ENCODE measurements at places on chromosomes 16 and 17.

DNA sequence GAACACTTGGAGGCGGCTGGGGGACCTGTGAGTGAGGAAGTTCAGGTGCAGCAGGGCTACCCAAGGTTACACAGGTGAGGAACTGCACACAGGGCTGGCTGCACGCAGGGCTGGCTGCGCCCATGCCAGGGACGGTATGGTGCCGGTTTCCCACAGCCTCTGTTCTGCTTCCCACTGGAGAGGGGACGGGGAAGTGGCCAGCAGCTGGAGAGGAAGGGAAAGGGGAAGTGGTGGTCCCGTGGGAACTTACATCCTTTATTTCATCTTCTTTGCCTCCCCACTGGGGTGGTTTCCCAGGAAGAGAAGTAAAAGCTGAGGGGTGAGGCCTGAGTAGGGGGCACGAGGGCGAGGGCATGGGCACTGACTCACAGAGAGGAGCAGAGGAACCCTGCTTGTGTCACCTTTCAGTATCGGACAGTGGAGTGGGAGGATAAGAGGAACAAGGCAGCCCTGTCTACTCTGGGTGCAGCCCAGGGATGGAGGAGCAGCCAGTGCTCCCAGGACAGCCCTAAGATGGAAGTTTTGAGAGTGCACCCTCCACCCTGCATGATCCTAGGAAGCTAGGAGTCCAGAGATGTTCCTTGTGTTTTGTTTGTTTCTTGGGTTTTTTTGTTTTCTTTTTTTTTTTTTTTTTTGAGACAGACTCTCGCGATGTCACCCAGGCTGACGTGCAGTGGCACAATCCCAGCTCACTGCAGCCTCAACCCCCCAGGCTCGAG is 25.5 kb upstream of the CDH1 start:
- DNase-seq, result no peak

- no peak for DNase-seq
Measured at GRCh38 chr17:1568950-1569810, 6.6 kb upstream of the PITPNA start.

DNA sequence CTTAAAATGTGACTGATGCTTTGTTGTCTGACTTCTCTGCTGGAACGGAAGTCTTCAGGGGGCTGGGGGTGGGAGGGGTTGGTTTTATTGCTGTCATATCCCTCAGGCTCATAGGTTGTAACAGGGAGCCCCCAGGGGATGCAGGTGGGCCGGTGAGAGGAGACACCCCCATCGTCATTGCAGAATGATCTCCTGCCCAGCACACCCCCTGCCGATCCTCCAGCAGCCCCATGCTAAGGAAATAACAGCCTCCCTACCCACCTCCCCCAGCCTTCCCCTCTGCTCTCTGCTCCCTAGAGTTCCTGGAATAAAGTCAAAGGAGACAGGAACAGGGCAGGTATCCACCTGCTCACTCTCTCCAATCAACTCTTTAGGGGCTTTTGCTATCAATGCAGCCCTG is 270.1 kb upstream of the TNRC6C start:
- DNase-seq, result no peak

GRCh38 chr17:10798332-10798749 is 5.6 kb downstream of the TMEM238L start:
- no peak for DNase-seq

DNA sequence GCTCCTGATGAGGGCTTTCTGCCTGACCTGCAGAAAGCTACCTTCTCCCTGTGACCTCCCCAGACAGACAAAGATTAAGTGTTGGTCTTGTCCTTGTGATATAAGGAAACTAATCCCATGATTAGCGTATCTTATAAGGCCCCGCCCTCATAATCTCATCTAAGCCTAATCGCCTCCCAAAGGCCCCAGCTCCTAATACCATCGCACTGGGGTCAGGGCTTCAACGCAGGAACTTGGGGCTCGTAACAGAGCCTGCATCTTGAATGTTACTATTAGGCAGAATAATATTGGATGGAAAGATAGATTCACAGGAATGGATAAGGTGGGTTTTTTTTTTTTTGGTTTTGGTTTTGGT is 78.9 kb downstream of the C16orf95 start:
- no peak for DNase-seq

DNA sequence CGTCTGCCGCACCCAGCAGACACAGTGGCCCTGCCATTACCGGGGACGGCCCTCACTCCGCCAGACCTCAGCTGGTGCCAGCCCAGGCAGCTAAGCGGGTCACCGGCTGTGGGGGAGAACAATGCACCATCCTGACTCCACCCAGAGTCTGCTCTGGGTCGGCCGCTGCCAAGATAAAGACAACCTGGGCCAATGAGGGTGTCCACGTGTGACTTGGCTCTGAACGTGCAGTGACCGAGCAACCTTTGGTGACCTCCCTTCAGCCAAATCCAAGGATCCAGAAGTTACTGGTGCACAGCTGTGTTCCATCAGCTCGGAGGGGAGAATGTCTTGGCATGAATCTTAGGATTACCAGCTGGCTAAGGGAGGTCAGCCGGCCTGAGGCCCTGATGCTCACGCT is 155.9 kb downstream of the NTN1 start:
- no peak for DNase-seq

DNA sequence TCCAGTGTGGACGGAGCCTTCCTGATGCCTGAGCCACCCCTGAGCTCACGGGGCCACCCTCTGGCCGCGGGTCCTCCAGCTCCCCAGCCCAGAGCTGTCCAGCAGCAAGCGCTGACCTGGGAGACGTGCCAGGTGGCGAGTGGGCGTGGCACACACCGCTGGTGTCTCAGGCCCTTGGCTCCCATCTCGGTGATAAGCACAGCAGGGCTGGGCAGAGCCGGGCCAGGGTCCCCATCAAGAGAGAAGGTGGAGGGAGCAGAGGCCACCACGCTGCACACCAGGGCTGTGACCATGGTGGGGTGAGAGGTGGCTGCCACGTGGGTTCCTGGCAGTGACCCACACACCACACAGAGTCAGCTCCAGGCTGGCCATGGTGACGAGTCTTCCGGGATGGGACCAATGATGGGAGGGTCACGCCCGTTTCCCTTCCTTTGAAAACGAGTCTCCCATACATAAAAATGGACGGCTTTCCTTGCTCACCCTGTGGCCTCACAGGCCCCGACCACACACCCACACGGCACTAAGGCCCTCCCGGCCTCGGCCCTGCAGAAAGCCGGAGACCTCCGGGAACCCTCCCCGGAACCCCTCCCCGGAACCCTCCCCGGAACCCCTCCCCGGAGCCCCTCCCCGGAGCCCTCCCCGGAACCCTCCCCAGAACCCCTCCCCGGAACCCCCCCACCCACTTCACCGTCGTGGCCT is 16.8 kb downstream of the UTS2R start:
- peak; percentile 18 for DNase-seq

- no peak for DNase-seq
Measured at GRCh38 chr16:79026117-79026516, 574.4 kb downstream of the MAF start.

GRCh38 chr17:58515286-58515685 is 848 bp upstream of the MTMR4 start:
- no peak for DNase-seq

DNA sequence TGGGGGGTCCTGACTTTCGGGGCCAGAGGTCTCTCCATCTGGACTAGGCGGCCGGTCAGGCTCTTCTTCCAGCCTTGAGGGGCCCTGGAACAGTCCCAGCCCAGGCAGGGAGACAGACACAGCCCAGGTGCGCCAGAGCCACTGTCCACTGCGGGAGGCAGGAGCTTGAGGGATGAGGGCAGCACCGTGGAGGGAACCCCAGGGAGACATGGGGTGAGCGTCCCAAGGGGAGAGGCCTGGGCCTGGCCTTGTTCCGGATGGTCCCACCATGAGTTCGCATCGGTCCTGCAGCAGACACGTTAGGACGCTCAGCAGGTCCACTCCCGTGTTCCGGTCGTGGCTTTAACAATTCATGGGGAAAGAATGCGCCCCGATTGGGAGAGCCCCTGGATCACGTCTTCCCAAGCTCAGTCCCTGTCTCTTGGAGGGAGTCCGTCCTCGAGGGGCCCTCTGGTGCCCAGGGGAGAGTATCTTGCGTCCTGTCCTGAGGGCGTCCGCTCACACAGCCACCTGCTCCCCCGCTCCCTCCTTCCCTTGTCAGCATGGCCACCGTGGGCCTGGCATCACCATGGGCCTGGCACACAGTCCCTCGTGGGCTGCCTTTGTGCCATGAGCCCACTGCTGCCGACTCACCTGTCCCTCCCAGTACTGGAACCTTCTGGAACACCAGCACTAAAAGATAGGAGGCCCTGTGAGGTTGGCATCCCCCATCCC is 6.7 kb upstream of the NUDT16L1 start:
- no peak for DNase-seq

GRCh38 chr17:83098241-83099085 is 19.1 kb downstream of the METRNL start:
- DNase-seq, result no peak

DNA sequence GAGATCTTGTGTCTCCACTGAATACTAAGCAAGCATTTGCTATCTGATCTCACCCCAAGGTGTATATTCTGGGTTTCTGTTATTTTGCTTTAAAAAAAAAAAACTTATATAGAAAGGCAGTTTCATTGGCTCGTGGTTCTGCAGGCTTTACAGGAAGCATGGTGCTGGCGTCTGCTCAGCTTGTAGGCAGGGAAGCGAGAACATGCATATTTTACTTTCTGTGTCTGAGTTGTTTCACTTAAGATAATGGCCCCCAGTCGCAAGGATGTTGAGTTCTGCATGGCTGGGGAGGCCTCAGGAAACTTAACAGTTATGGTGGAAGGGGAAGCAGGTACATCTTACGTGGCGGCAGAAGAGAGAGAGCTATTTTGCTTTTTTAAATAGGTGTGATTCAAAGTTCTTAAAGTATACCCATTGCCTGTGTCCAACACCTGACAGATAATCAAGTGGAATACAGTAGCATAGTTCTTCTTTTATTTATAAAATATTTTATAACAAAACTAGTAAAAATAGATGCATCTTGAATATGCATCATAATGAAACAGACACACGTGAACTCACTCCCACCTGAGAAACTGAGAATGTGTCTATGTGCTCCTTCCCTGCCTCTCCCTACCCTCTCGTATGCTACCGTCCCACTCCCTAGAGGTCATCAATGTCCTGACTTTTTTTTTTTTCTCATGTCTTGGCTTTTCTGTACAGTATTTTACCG is 15.4 kb upstream of the ARHGAP17 start:
- no peak for DNase-seq

- DNase-seq, result no peak
Measured at GRCh38 chr16:50244504-50245416, 21.6 kb upstream of the ADCY7 start.

- DNase-seq, result no peak
Measured at GRCh38 chr16:67490335-67491096, 7.2 kb upstream of the AGRP start.

GRCh38 chr17:1294157-1294717 is 14.8 kb downstream of the TRARG1 start:
- no peak for DNase-seq

GRCh38 chr17:1049446-1050225 is 52.7 kb downstream of the TIMM22 start:
- no peak for DNase-seq

GRCh38 chr17:73343739-73344454 is 32.1 kb upstream of the CDC42EP4 start:
- no peak for DNase-seq

DNA sequence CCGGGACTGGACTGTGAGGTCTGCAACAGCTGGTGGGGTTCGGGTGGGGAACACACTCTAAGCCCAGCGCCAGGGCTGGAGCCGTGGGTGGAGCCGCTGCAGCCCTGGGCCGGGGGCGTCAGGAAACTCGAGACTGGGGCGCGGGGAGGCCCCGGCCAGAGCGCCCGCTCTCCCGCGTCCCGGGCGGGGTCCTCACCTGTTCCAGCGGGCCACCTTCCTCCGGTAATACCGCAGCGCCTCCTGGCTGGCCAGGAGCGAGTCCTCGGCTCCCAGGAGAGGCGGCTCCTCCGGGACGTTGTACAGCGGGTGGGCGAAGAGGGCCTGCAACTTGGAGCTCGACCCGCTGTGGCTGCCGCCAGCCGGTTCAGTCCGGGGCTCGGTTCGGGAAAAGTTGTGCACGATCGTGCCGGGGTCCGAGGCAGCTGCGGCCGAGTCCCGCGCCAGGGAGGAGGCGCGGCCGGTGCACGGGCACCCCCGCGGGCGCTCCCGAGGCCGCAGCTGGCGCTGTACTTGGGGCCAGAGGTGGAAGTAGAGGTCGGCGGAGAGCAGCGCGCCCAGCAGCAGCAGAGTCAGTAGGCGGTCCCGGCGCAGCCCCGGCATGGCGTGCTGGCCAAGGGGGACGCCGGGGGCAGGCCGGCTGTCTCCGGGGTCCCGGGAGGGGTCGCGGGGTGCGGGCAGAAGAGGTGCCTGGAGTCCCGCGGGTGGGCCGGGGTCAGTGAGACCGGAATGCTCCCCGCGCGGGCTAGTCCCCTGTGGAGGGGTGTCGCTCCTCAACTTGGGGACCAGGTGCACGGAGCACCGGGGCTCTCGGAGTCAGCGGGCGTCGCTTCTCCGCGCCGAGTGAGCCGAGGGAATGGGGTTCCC is 868 bp downstream of the FAM20A start:
- peak; percentile 14 for DNase-seq

GRCh38 chr16:67207249-67208091 is 8.5 kb downstream of the ELMO3 start:
- no peak for DNase-seq

GRCh38 chr17:62321451-62321850 is 58.9 kb upstream of the EFCAB3 start:
- no peak for DNase-seq

DNA sequence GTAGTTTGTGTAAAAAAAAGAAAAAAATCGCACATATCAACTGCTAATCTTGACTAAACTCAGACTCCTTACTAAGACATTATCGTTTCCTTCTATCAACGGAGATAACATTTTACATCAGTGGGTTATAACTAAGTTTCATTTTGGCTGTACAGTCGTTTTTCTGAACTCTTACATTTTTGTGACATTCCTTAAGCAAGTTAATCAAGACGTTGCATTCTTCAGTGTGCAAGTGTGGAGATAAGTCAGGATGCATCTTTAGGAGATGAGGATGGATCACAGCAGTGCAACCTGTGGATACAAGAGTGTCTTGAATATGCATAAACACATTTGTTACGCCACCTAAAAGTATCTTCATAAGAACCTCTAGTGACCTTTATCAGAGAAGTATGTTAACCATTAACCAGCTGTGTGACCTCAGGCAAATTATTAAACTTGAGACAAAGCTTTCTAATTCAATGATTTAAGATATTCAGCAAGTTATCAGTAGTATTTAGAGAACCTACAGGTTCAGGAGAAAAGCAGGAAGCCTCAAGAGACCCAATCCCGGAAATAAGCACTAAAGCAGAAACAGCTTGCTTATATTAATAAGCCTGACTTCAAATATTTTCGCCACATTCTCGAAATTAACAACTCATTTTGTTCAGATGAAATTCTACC is 9.4 kb downstream of the CMC2 start:
- no peak for DNase-seq
